H1 (cell line): ENCODE measurements at places on chromosomes 12 and 14.
A peak's percentile ranks its signal among the peaks of the same experiment; 100 is the strongest.

GRCh38 chr14:102295270-102295669, 9.7 kb downstream of the MOK start:
- DNase-seq = no peak

GRCh38 chr14:36176524-36176923, at the start of gene PTCSC3:
Gene PTCSC3, minus strand, starts transcription at chr14:36176722.
- DNase-seq = no peak

DNA sequence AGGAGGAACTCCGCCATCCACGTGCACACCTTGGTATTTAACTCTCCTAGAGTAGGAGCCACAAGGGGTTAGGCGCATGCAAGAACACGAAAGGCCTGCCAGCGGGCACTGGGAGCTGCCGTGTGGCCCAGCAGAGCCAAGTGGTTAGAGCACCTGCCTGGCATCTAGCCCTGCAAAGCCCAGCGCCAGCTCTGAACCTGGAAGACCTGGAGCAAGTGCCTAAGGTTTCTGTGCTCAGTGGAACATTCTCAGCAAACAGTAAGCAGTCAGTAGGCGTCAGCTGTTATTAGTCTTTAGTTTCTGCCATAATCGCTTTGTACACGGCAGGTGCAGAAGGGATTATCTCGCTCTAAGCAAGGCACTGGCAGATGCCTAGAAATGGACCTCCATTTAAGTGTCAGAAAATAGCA, 55.4 kb downstream of the SETD3 start:
- DNase-seq = no peak

GRCh38 chr12:64273527-64274403, 51.7 kb upstream of the KICS2 start:
- peak; percentile 38 for DNase-seq

GRCh38 chr12:28933176-28933575, 215.9 kb upstream of the FAR2 start:
- DNase-seq = no peak
